AG04450 (cell line): ENCODE measurements at places on chromosomes 3 and 15. TPM values are rescaled to one million over a fixed set of nuclear protein-coding genes. Genes with fewer than 3 reads are reported as not detected.
A peak's percentile ranks its signal among the peaks of the same experiment; 100 is the strongest.

DNA sequence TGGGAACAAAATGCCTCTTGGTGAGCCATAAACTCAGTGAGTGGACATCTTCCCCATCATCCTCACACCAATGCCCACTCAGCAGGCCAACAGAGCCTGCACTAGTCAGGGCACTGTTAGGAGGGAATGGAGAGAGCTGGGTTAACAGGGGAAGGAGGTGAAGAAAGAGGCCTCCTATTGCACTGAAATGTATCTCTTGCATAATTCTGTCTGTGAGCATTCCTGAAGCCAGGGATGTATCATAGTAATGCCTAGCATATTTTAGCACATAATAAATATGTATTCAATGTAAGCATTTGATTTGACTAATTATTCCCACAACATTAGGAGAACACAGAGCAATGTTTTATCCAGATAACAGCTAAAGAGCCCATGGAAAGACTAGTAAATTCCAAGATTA is 81.2 kb downstream of the ANO10 start:
- no peak for DNase-seq

DNA sequence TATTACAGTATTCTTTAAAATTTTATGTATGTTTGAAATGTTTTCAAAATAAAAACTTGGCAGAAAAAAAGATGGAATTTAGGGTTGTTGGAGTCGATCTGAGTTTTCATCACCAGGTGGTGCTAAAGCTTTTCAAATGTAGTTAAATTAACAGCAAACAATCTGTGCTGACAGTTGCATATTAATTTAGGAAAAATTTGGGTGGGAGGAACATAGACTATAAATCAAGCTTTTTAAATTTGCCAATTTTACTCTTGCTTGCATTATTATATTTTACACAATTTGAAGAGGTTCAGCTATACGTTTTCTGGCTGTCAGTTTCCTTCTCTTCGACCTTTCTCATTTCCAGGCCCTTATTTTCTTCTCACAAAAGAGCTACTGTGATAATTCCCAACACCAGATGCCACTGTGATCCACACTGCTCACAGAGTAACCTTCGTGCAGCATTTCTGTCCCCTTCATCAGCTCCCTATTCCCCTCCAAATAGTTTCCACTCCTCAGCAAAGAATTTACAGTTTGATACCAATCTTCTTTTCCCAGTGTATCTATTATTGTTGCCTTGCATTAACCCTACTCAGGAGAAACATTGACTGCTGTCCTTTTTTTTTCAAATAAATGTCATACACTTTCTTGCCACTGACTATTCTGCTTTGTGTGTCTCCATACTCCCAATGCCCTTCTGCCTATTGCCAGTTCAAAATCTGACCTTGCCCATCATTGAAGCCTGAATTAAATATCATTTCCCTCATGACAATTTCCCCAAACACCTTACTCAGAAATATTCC is 53.4 kb upstream of the EIF5A2 start:
- peak; percentile 10 for DNase-seq

CYP19A1 gene
- not detected in 2 replicates for polyA plus RNA-seq

DNA sequence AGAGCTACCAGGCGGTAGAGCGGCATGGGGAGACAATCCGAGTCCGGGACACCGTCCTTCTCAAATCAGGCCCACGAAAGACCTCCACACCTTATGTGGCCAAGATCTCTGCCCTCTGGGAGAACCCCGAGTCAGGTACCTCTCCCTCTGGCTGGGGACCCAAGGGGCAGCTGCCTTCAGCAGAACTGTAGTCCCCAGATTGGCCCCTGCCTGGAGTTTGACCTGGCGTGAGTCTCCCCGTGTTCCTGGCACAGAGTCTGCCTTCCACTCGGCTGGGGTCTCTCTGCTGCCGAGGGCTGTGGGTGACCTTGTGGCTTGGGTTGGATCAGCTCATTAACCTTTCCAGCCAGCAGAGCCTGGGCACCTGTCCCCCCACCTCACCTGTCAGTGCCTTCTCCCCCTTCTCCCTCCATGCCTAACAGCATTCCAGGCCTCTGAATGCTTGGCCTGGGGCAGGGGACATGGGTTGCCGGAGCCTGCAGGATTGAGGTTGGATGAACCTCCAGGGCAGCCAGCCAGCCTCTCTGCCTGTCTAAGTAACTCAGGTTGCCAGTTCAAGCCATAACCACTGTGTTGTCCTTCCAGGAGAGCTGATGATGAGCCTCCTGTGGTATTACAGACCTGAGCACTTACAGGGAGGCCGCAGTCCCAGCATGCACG is 6.8 kb upstream of the CHST14 start:
- DNase-seq = no peak

DNA sequence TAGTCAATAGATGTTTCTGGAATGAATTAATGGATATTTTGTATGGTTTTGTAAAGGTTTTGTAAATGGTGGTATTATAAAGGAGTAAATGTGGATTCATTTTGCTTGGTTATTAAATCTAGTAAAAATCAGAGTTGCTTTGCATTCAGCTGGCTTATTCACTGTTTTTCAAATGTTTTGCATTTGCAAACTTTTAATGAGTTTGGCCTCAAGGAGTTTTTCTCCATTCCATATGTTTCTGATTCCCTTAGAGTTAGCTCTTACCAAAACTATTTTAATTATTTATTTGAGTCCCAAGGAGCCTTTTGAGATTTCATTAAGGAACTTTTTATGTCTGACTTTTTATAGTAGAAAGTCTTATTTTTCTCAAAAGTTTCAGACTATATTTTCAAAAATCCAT is 992.2 kb downstream of the DIPK2A start:
- DNase-seq = no peak

DNA sequence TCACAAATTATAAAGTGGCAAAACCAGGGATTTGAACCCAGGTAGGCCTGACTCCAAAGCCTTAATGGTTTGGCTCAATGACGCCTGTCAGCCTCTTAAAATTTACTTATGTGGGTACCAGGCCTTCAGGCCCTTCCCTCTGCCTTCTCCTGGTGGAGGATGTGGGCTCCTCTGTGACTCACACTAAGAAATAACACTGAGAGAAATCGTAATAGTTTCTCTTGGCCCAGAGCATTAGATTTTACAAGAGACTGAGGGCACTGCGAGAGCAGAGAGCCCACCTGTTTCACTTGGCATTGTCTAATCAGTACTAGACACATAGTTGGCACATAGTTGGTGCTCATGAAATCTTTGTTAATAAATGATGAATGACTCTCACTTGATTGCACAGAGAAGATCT is 505.2 kb downstream of the SHQ1 start:
- DNase-seq = no peak

SLC28A1 gene
- not detected in 2 replicates for polyA plus RNA-seq

- no peak for DNase-seq
These were observed 15.1 kb downstream of the CTSH start for GRCh38 chr15:78929536-78930264.

CPN2 gene
- not detected in 2 replicates for polyA plus RNA-seq

ATP13A5 gene
- polyA plus RNA-seq = not detected in 2 replicates

- DNase-seq = no peak
These were observed 65.4 kb downstream of the USF3 start for GRCh38 chr3:113630956-113631542.

ALAS1 gene
- 61.4 and 61.7 TPM in 2 replicates for polyA plus RNA-seq

- no peak for DNase-seq
These were observed 723.8 kb downstream of the TUSC7 start for GRCh38 chr3:117433427-117433826.

GRCh38 chr3:176690083-176690869 is 507.0 kb downstream of the TBL1XR1 start:
- no peak for DNase-seq

DNA sequence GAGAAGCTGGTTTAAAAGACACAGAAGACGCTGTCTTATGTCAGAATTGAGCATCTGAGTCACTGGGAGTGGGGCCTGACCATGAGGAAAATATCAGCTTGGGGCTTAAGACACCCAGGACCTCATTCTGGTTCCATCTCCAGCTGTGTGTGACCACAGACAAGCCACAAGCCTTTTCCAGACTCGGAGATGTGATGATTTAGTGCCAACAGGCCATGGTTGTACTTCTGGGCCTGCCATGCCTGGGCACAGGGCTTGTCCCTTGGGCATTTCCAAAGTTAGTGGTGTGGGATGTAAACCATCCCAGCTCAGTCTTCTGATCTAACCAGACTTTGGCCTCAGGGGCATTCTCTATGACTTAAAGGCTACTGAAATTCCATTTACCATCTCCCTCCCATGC is 269.8 kb downstream of the RYR3 start:
- DNase-seq = no peak

DNA sequence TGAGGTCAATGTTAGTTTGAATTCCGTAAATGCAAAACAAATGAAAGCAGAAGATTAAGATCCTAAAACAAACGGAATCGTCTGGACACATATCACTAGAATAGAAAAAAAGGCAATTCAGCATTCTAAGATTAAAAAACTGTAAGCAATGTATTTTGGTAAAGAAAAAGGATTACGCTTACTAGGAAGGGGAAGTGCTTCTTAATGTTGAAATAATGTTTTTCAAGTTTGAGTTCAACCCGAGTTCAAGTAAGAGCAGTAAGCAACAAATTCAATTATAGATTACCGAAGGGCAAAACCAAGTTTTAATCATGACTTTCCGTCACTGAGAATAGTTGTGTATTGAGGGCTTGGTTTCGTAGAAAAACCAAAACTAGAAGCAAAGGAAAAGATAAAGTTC is 637 bp downstream of the CIP2A start:
- no peak for DNase-seq

GRCh38 chr3:88061746-88062145 is 2.7 kb downstream of the ZNF654 start:
- DNase-seq = no peak

ARHGEF26 gene
- polyA plus RNA-seq = 0.56 and 0.98 TPM in 2 replicates

- no peak for DNase-seq
These were observed 41.6 kb upstream of the SNRK start for GRCh38 chr3:43244694-43245093.

DNA sequence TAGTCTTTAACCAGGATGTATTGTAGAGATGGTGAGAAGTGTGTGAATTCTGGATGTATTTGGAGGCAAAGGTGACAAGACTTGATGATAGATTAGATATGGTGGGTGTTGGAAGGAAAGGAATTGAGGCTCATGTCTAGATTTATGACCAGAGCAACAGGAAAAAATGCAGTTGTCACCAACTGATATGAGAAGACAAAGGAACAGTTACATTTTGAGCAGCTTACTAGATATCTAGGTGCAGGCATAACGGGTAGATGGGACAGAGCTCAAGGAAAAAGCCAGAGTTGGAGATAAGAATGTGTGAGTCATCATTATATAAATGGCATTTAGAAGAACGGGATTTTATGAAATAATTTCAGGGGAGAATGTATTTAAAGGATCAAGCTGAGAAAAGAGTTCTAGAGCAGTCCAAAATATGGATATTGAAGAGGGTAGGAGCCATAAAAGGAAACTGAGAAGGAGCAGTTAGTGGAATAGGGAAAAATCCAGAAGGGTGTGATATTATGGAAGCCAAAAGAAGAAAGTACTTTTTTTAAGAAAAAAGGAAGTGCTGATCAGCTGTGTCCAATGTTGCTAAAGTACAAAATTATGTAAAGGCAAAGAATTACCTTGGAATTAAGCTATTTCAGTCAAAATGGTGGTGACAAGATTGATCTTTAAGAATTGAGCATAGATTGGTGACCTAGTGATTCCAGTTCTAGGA is 262.5 kb downstream of the CGGBP1 start:
- DNase-seq = no peak

- DNase-seq = no peak
These were observed 11.4 kb downstream of the ENTPD3 start for GRCh38 chr3:40398346-40398745.

CCR1 gene
- polyA plus RNA-seq = 0.02 TPM in 1 of 2 replicates, not detected in the other

CSTA gene
- polyA plus RNA-seq = 0.58 and 1.0 TPM in 2 replicates

GRCh38 chr3:84100861-84101260 is 857.9 kb upstream of the CADM2 start:
- no peak for DNase-seq

DNA sequence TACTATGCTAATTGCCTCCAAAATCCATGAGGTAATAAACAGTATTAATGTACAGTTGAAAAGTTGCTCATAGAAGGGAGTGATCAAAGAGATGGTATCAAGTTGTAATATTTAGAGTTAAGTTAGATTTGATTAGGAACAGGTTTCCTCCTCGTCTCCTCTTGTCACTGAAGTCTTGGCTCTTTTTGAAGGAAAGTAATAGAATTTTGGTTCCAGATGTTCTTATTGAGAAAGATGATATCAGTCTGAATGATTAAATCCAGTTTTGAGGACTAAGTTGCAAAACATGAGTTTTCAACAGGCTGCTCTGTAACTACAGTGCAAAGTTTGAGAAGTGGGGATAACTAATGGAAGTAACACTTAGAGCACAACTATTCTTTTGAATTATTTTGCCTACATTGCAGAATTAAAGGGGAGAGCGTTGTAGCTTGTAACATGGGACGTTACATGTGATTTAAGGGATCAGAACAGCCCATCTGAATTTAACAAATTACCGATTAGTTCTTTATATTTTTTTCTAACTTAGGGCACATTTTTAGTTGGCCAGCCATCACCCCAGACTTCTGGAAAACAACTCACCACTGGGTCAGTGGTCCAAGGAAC is 48.3 kb downstream of the MAP6D1 start:
- DNase-seq = no peak

DNA sequence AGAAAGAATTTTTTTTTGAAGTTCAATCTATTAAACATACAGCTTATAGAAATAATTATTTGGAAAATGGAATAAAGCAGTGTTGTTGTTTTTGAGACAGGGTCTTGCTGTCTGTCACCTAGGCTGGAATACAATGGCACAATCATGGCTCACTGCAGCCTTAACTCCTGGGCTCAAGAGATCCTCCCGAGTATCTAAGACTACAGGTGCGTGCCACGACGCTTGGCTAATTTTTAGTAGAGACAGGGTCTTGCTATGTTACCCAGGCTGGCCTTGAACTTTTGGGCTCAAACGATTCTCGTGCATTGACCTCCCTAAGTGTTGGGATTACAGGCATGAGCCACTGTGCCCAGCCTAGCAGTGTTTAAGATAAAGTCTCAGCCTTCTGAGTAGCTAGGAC is 8.8 kb downstream of the BNIP2 start:
- no peak for DNase-seq

MED12L gene
- polyA plus RNA-seq = 0.17 and 0.26 TPM in 2 replicates

DNA sequence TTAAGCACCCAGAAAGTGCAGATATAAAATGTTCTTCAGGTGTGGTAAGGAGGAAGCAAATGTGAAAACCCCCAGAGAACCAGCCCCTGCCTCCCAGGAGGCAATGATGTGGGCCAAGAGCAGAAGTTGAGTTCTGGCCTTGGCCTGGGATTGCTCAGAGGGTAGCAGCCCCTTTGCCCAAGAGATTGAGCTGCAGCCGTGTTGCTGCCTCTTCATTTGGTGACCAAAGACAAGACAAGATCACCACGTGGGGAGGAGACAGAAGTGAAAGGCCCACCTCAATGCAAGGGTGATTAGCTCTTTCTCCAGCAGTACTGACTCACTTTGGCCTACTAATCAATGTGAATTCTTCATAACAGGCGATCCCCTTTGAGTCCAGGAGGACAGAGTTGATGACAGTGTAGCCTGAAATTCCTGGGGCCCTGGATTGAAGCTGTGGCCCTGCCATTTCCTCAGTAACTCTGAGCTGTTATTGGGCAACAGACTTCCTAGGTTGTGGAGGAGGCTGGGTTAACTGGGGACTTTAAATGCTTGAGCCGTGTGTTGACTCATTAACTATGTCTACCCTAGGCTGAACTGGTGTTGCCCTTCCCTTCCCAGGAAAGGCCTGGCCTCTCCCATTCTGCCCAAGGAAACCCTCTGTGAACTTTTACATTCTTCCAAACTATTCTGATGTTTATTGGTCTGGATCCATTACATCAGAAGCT is 86.5 kb downstream of the ST6GAL1 start:
- DNase-seq = no peak
